ENCODE measurements at places on chromosomes 4 and X. TPM values are rescaled to one million over a fixed set of nuclear protein-coding genes. Genes with fewer than 3 reads are reported as not detected.

- no peaks in the 10 kb centered on the region for H3K27me3 ChIP-seq
- H3K4me3 ChIP-seq = no peak overlapping the region
- H3K36me3 ChIP-seq = no peaks in the 10 kb centered on the region
- DNase-seq = no peak
- no peaks in the 10 kb centered on the region for H3K4me1 ChIP-seq
- H3K27ac ChIP-seq = no peak overlapping the region
These were observed 460.9 kb downstream of the GABRG1 start for GRCh38 chr4:45663003-45663402.

GRCh38 chr4:107314156-107314555 lies 278.0 kb upstream of the DKK2 start:
- no peaks in the 10 kb centered on the region for H3K27me3 ChIP-seq
- H3K4me3 ChIP-seq = no peak overlapping the region
- DNase-seq = no peak
- H3K27ac ChIP-seq = no peak overlapping the region

DNA sequence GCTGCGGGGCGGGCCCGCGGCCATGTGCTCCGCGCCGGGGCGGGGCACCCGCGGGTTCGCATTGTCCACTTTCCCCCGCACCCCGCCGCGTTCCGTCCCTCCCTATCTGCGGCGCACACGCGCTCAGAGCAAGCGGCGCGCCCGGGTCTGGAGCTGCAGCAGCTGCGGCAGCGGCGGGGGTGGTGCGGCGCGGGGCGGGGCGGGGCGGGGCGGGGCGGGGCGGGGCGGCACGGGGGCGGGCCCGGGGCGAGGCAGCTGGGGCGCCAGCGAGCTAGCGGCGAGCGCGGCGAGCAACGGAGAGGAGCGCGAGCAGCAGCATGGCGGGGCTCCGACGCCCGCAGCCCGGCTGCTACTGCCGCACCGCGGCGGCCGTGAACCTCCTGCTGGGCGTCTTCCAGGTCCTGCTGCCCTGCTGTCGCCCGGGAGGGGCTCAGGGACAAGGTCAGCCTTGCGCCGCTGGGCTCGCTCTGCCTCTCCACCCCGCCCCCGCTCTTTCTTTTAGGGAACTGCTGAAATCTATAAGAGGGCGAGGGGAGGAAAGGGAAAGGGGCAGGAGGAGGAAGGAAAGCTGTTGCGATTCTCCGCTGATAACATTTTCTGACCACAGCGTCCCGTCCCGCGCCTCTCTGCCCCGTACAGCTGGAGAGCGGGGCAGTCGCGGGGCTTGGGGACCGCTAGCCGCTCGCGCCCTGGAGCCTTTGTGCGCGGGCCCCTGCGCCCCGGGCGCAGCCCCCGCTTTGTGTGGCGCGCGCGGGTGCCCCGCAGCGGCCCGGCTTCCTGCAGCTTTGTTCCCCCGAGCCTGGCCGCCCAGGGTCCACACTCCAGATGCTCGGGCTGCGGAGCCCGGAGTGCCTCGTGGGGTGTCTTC lies at the start of gene TMEM131L:
Gene TMEM131L, plus strand, starts transcription at position 280 of the 868 bp plus-strand sequence. Its CDS starts 38 bp downstream, at position 318.
- peak within 1 kb of the TSS; percentile 94 for H3K27ac ChIP-seq
- H3K36me3 ChIP-seq = no peaks in the 10 kb centered on the region
- DNase-seq = peak; percentile 65
- peak within 1 kb of the TSS; percentile 97 for H3K4me3 ChIP-seq
- peaks cover 33% of the 10 kb centered on the region for H3K4me1 ChIP-seq
- peaks cover 13% of the 10 kb centered on the region for H3K27me3 ChIP-seq

DNA sequence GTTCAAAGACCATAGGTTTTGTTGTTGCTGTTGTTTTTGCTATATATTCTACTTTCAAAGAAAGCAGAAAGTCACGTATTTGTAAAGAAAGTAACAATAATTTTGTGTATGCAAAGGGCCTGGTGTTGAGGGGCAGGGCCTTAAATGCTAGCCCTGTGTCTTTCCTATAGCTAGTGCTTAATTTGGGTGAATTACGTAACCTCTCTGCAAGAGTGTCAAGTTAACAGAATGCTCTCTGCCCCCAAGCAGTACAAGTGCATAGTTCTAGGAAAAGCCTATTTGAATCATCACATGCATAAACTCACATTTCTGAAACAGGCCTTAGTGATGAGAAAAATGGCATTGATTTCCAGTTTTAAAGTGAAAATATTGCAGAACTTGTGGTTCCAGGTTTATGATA lies 663.6 kb downstream of the STIM2 start:
- no peaks in the 10 kb centered on the region for H3K4me1 ChIP-seq
- H3K27me3 ChIP-seq = no peaks in the 10 kb centered on the region
- no peak overlapping the region for H3K27ac ChIP-seq
- H3K4me3 ChIP-seq = no peak overlapping the region

GRCh38 chr4:76305033-76305687 lies 1.4 kb upstream of the STBD1 start:
- no peak for DNase-seq
- H3K27me3 ChIP-seq = peaks cover 6% of the 10 kb centered on the region
- H3K36me3 ChIP-seq = peaks cover 8% of the 10 kb centered on the region
- peaks cover 33% of the 10 kb centered on the region for H3K4me1 ChIP-seq
- H3K4me3 ChIP-seq = peak overlapping the region; percentile 83

DNA sequence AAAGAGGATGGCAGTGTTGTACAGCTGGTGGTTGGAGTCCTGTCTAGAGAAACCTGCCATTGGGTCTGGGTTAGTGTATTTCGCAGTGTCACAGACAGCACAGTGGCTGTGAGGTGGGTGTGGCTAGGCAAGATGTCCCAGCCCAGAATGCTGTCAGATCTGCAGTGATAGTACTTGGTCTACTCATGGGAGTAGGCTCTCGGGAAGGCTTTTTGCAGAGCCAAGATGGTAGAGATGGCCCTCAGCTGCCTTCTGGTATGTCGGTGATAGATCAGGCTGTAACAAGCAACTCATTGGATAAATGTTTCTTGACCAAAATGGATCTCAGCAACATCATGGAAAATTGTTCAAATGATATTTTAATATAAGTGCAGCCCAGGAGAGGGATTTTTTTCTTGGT lies 84.3 kb upstream of the WDR1 start:
- H3K27me3 ChIP-seq = peaks cover 3% of the 10 kb centered on the region
- no peak overlapping the region for H3K27ac ChIP-seq

GRCh38 chrX:12950851-12951594 lies 23.9 kb upstream of the TMSB4X start:
- no peaks in the 10 kb centered on the region for H3K36me3 ChIP-seq
- peak; percentile 63 for DNase-seq
- peak overlapping the region; percentile 33 for H3K4me3 ChIP-seq
- peaks cover 54% of the 10 kb centered on the region for H3K4me1 ChIP-seq

GRCh38 chrX:41684138-41684537 lies 4.6 kb upstream of the GPR34 start:
- DNase-seq = no peak
- H3K36me3 ChIP-seq = no peaks in the 10 kb centered on the region
- H3K27me3 ChIP-seq = no peaks in the 10 kb centered on the region
- no peak overlapping the region for H3K4me3 ChIP-seq
- H3K4me1 ChIP-seq = no peaks in the 10 kb centered on the region
- H3K27ac ChIP-seq = no peak overlapping the region

DNA sequence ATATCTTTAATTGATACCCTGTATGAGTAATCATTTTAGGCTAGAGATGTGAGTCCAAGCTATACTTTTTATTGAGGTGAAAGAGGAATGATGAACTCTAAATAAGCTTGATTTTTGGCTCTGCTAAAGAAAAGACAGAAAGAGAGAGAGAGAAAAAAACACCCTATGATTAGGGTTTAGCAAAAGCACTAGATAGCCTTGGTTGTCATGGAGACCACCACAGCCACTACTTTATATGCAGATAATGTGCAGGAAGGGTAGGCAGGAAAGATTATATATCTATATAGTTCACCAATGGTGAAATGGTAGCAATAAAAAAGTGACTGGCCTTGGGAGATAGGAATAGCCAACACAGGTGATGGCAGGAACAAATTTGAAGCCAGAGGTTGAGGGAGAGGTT lies 69.9 kb upstream of the CAMK2D start:
- no peak overlapping the region for H3K4me3 ChIP-seq
- H3K36me3 ChIP-seq = no peaks in the 10 kb centered on the region
- H3K27me3 ChIP-seq = no peaks in the 10 kb centered on the region
- peaks cover 3% of the 10 kb centered on the region for H3K4me1 ChIP-seq
- DNase-seq = no peak

- H3K4me3 ChIP-seq = no peak overlapping the region
- H3K36me3 ChIP-seq = no peaks in the 10 kb centered on the region
- H3K27me3 ChIP-seq = no peaks in the 10 kb centered on the region
- H3K4me1 ChIP-seq = no peaks in the 10 kb centered on the region
- no peak overlapping the region for H3K27ac ChIP-seq
- no peak for DNase-seq
These were observed 18.7 kb upstream of the GALNTL6 start for GRCh38 chr4:171794528-171794927.

DNA sequence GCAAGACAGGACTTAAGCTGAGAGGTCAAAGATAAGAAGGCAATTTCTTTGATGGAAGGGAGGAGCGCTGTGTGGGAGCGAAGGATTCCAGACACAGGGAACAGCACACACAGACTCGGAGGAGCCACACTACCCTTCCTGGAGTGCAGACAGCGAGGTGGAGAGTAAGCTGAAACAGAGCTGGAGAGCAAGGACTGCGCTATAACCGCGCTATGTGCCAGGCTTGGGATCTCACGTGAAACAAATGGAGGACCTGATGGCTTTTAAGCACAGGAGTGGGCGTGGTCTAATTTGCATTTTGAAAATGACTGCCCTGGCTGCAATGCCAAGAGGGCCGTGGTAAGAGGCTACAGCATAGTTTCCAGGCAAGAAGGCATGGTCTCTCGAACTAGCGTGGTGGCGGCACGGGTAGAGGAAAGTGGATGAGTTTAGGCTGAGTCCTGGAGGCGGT lies 113.9 kb upstream of the SORBS2 start:
- H3K4me1 ChIP-seq = no peaks in the 10 kb centered on the region
- H3K36me3 ChIP-seq = no peaks in the 10 kb centered on the region
- no peak overlapping the region for H3K27ac ChIP-seq
- no peak overlapping the region for H3K4me3 ChIP-seq
- DNase-seq = no peak
- no peaks in the 10 kb centered on the region for H3K27me3 ChIP-seq

DNA sequence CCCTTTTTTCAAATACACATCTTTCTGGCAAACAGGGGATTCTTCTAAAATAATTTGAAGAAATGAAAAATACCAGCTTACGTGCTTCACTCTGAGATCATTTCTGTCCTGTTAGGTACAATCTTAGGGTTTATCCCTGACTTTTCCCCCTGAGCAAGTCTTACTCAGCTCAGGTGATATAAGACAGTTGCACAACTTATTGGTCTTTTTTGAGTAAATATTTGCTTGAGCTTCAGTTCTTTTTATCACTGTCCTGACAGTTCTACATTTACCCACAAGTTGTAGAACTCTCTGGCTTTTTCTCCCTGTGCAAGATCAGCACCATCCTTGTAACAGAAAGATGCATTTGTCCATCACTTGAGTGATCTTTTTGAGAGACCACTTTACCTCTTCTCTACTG lies 84.9 kb downstream of the MID1IP1 start:
- H3K27ac ChIP-seq = no peak overlapping the region
- H3K4me3 ChIP-seq = no peak overlapping the region
- H3K4me1 ChIP-seq = no peaks in the 10 kb centered on the region
- peaks cover 1% of the 10 kb centered on the region for H3K27me3 ChIP-seq

DNA sequence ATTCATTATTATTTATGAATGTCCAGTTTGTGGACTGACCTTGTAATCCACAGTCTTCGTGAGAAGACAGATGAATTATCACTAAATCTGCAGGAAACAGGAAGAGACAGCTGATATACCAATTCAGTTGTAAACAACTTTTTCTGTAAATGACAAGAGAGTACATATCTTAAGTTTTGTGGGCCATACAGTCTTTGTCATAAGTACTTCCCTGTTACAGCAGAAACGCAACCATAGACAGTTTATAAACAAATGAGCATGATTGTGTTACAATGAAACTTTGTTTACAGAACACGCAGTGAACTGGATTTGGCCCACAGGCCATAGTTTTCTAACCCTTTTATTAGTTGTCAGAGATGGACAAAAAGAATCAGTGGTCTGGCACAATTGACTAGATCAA lies 443.4 kb downstream of the PDGFC start:
- no peaks in the 10 kb centered on the region for H3K4me1 ChIP-seq
- H3K4me3 ChIP-seq = no peak overlapping the region
- no peak overlapping the region for H3K27ac ChIP-seq
- DNase-seq = no peak
- no peaks in the 10 kb centered on the region for H3K27me3 ChIP-seq
- no peaks in the 10 kb centered on the region for H3K36me3 ChIP-seq

- H3K4me1 ChIP-seq = peaks cover 23% of the 10 kb centered on the region
- H3K27me3 ChIP-seq = peaks cover 1% of the 10 kb centered on the region
- DNase-seq = no peak
- no peak overlapping the region for H3K27ac ChIP-seq
- H3K36me3 ChIP-seq = peaks cover 11% of the 10 kb centered on the region
These were observed 31.6 kb downstream of the SLC10A7 start for GRCh38 chr4:146490106-146490505.

DNA sequence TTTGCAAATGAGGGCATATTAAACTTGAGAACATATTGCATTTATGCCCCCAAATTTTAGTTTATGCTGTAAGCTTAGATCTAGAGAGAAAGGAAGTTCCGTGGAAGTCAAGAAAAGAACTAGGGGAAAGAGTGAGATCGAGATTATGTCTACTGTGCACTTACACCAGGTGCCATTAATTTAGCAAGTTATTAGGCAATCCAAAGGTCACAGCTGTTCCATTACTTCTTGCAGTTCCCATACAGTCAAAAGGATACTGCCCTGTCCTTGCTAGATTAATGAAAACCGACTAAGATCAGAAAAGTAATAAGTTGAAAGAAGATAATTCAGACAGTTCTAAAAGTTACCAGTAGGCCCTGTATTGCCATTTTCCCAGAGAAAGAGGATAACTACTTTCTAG lies 49.3 kb upstream of the SLC7A11 start:
- no peaks in the 10 kb centered on the region for H3K36me3 ChIP-seq
- no peak for DNase-seq

EPHA5 gene
- total RNA-seq = not detected

CPZ gene
- 0.90 TPM for total RNA-seq

IL13RA2 gene
- not detected for total RNA-seq

ZNF711 gene
- 21.2 TPM for total RNA-seq

GUCY1B1 gene
- total RNA-seq = 1.1 TPM

PDCL2 gene
- total RNA-seq = not detected

FMR1NB gene
- total RNA-seq = not detected

TLR2 gene
- total RNA-seq = not detected

KCNE5 gene
- total RNA-seq = 9.4 TPM

KCTD8 gene
- 0.62 TPM for total RNA-seq

SORCS2 gene
- 1.3 TPM for total RNA-seq

PROM1 gene
- total RNA-seq = 12.2 TPM
